ENCODE measurements at places on chromosomes 7 and 10. TPM values are rescaled to one million over a fixed set of nuclear protein-coding genes. Genes with fewer than 3 reads are reported as not detected.

Gene ABHD11
- total RNA-seq = 14.2 TPM

Gene MYOF
- 332 TPM for total RNA-seq

Gene GALNT17
- total RNA-seq = not detected

Gene C10orf62
- total RNA-seq = not detected

Gene TAC1
- not detected for total RNA-seq

Gene ADRB1
- total RNA-seq = not detected

Gene CARD11
- 0.18 TPM for total RNA-seq

Gene NUDT13
- 1.1 TPM for total RNA-seq

Gene SNCG
- 10.6 TPM for total RNA-seq

Gene OR6B1
- total RNA-seq = not detected

Gene PNLIPRP2
- not detected for total RNA-seq

Gene BAZ1B
- 45.0 TPM for total RNA-seq

- peaks cover 2% of the 10 kb centered on the region for H3K4me1 ChIP-seq
- H3K36me3 ChIP-seq = no peaks in the 10 kb centered on the region
- H3K4me3 ChIP-seq = no peak overlapping the region
- DNase-seq = peak; percentile 13
- no peak overlapping the region for H3K27ac ChIP-seq
Observed at GRCh38 chr10:21976739-21977138, 26.8 kb downstream of the DNAJC1 start.

GRCh38 chr7:51444936-51445335, 128.3 kb upstream of the COBL start:
- H3K27me3 ChIP-seq = no peaks in the 10 kb centered on the region
- H3K27ac ChIP-seq = no peak overlapping the region
- H3K36me3 ChIP-seq = no peaks in the 10 kb centered on the region
- no peak for DNase-seq
- H3K4me1 ChIP-seq = no peaks in the 10 kb centered on the region

DNA sequence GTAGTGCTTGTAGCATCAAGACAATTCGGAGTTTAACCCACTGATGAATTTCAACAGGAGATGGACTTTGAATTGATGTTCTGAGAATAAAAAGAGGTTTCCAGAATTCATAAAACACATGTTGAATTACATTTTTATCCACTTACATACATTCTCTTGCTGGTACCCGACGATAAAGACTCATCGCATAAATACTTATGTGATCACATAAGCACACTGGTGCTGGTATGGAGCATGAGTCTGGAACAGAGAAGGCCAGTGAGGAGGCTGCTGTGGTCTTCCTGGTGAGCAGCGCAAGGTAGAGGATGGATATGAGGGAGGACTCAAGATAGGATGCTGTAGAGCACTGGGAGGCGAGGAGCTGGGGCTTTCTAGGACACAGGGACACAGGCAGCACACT, 109.0 kb downstream of the RNF216 start:
- peaks cover 3% of the 10 kb centered on the region for H3K36me3 ChIP-seq
- no peak overlapping the region for H3K4me3 ChIP-seq
- no peaks in the 10 kb centered on the region for H3K27me3 ChIP-seq
- DNase-seq = peak; percentile 77
- peak overlapping the region; percentile 98 for H3K27ac ChIP-seq
- peaks cover 26% of the 10 kb centered on the region for H3K4me1 ChIP-seq

GRCh38 chr7:98133621-98134303, 27.1 kb downstream of the LMTK2 start:
- H3K4me3 ChIP-seq = no peak overlapping the region
- peak; percentile 4 for DNase-seq
- no peak overlapping the region for H3K27ac ChIP-seq
- H3K4me1 ChIP-seq = peaks cover 5% of the 10 kb centered on the region
- no peaks in the 10 kb centered on the region for H3K27me3 ChIP-seq

DNA sequence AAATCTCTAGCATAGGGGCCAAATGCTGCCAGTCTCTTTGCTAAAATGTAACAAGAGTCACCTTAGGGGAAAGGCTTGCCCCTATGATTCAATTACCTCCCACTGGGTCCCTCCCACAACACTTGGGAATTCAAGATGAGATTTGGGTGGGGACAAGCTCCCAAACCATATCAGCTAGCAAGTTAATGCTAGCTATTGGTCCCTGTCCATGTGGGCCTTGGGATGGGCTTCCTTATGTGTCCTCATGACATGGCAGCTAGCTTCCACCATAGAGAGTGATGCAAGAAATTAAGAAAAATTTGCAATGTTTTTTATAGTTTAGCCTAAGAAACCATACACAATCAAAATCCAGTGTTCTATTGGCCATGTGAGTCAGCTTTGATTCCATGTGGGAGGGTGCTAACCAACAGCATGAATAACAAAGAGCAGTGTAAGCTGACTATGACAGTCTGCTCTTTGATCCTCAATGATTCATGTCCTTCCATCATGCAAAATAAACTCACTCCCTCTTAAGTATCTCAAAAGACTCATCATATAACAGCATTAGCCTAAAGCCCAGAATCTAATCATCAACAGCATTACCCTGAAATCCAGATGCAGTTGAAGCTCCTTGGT, 21.7 kb upstream of the ZNF365 start:
- peak; percentile 52 for DNase-seq
- H3K27me3 ChIP-seq = no peaks in the 10 kb centered on the region
- H3K4me3 ChIP-seq = no peak overlapping the region
- H3K4me1 ChIP-seq = no peaks in the 10 kb centered on the region
- H3K36me3 ChIP-seq = no peaks in the 10 kb centered on the region

- H3K4me3 ChIP-seq = no peak overlapping the region
- H3K4me1 ChIP-seq = peaks cover 36% of the 10 kb centered on the region
- H3K27me3 ChIP-seq = no peaks in the 10 kb centered on the region
- peak overlapping the region; percentile 91 for H3K27ac ChIP-seq
- DNase-seq = peak; percentile 99
Observed at GRCh38 chr7:151754142-151754590, 122.7 kb downstream of the PRKAG2 start.

DNA sequence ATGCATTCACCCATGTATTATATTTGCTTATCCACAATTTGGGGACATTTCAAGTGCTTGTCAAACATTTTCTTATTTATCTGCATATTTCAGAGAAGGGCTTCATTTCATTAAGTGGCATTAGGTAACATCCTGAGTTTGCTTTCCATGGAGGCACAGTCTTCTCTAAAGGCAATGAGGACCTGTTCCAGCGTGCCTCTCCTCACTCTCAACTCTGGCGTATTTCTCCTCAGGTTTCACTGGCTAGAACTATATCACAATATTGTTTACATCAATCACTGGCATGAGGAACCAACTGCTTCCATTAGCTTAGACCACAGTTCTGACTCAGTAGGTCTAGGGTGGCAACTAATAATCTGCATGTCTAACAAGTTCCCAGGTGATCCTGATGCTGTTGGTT, 177.2 kb downstream of the TAX1BP1 start:
- no peaks in the 10 kb centered on the region for H3K27me3 ChIP-seq
- H3K4me3 ChIP-seq = no peak overlapping the region
- peaks cover 8% of the 10 kb centered on the region for H3K4me1 ChIP-seq
- no peaks in the 10 kb centered on the region for H3K36me3 ChIP-seq
- DNase-seq = no peak

- no peak for DNase-seq
- H3K27ac ChIP-seq = no peak overlapping the region
- no peaks in the 10 kb centered on the region for H3K4me1 ChIP-seq
- no peaks in the 10 kb centered on the region for H3K27me3 ChIP-seq
- H3K36me3 ChIP-seq = no peaks in the 10 kb centered on the region
Observed at GRCh38 chr10:26567351-26567721, 129.2 kb downstream of the APBB1IP start.

GRCh38 chr7:93054975-93055374, 62.8 kb downstream of the SAMD9 start:
- H3K4me3 ChIP-seq = no peak overlapping the region
- no peaks in the 10 kb centered on the region for H3K36me3 ChIP-seq
- DNase-seq = no peak

GRCh38 chr10:131453721-131454634, 142.5 kb upstream of the TCERG1L start:
- no peaks in the 10 kb centered on the region for H3K4me1 ChIP-seq
- H3K4me3 ChIP-seq = no peak overlapping the region
- H3K27ac ChIP-seq = no peak overlapping the region
- no peak for DNase-seq

DNA sequence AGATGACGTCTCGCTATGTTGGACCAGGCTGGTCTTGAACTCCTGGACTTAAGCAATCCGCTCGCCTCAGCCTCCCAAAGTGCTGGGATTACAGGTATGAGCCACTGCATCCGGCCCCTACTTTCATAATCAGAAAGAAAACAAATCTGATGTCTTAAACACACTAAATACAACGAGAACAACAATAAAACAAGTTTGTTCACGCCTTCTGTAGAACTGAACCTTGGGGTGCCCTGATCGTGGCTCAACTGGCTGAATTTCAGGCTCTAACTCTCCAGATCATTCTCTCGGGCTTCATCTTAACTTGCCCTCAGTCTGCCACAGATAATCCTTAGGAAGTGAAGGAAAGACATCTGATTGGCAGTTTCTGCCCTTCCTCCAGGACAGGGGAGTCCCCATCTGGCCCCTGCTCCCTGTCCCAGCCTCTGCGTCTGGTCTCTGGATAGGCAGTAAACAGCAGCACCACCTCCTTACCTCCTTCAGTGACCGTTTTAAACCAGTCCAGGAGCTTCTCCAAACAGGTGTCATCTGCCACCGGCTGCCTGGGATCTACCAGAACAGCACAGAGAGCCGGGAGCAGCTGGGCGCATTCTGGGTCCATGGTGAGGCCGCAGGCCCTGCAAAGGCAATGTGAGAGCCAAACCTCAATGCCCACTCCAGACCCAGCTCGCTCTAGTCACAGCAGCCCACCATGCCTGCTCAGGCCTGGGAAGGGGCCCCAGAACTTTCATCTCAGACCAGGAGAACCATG, 1.3 kb downstream of the BRAT1 start:
- H3K27ac ChIP-seq = no peak overlapping the region
- DNase-seq = no peak
- peaks cover 5% of the 10 kb centered on the region for H3K36me3 ChIP-seq
- H3K4me1 ChIP-seq = peaks cover 7% of the 10 kb centered on the region

- H3K4me1 ChIP-seq = no peaks in the 10 kb centered on the region
- peaks cover 12% of the 10 kb centered on the region for H3K27me3 ChIP-seq
- H3K36me3 ChIP-seq = no peaks in the 10 kb centered on the region
- no peak overlapping the region for H3K27ac ChIP-seq
Observed at GRCh38 chr7:45663167-45663921, 89.2 kb downstream of the ADCY1 start.

- H3K36me3 ChIP-seq = no peaks in the 10 kb centered on the region
- peaks cover 7% of the 10 kb centered on the region for H3K27me3 ChIP-seq
- no peak overlapping the region for H3K27ac ChIP-seq
Observed at GRCh38 chr7:83475420-83475819, 173.5 kb downstream of the SEMA3E start.

- H3K27ac ChIP-seq = no peak overlapping the region
- no peak overlapping the region for H3K4me3 ChIP-seq
- H3K36me3 ChIP-seq = peaks cover 48% of the 10 kb centered on the region
- no peaks in the 10 kb centered on the region for H3K27me3 ChIP-seq
Observed at GRCh38 chr7:128076796-128077271, 45.6 kb upstream of the LRRC4 start.

DNA sequence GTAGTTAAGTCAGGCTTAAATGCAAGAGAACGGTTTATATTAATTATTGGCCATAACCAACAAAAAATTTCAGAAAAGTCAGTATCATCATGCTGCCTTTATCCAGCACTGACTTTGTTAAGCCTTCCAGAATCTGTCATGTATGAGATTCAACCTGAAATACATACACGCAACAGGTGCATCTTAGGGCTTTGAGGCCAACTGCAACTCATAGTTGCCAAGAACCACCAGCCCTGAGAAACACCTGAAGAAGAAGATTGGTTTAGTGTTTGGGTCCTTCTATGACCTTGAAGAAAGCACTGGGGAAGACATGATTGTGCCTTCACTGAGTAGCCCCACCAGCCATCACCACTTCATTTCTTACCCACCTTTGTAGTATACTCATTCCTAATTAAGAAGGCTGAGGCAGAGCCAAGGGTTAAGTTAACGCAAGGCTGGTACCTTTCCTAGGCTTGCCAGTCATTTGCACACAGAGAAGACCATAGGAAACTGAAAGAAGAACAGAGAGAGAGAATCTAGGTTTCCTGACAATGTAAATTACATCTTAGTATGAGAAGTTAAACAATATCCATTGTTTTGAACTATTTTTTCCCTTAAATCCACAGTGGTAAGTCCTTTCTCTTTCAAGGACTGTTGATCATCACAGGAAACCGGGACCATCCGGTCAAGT, 200.1 kb upstream of the PRKCQ start:
- H3K36me3 ChIP-seq = no peaks in the 10 kb centered on the region
- H3K4me1 ChIP-seq = peaks cover 9% of the 10 kb centered on the region
- peak overlapping the region; percentile 32 for H3K27ac ChIP-seq
- H3K4me3 ChIP-seq = no peak overlapping the region
- no peaks in the 10 kb centered on the region for H3K27me3 ChIP-seq

GRCh38 chr7:46581268-46581667, 660.2 kb upstream of the IGFBP3 start:
- no peak overlapping the region for H3K4me3 ChIP-seq
- no peaks in the 10 kb centered on the region for H3K36me3 ChIP-seq
- no peaks in the 10 kb centered on the region for H3K27me3 ChIP-seq
- no peak for DNase-seq
- peaks cover 4% of the 10 kb centered on the region for H3K4me1 ChIP-seq

- H3K4me3 ChIP-seq = peak overlapping the region; percentile 98
- H3K4me1 ChIP-seq = peaks cover 3% of the 10 kb centered on the region
- peak; percentile 50 for DNase-seq
Observed at GRCh38 chr10:75111907-75112679, 637 bp downstream of the SAMD8 start.

GRCh38 chr7:115708013-115708341, 322.6 kb downstream of the TFEC start:
- no peak overlapping the region for H3K27ac ChIP-seq
- H3K36me3 ChIP-seq = no peaks in the 10 kb centered on the region
- H3K27me3 ChIP-seq = no peaks in the 10 kb centered on the region
- no peak for DNase-seq

DNA sequence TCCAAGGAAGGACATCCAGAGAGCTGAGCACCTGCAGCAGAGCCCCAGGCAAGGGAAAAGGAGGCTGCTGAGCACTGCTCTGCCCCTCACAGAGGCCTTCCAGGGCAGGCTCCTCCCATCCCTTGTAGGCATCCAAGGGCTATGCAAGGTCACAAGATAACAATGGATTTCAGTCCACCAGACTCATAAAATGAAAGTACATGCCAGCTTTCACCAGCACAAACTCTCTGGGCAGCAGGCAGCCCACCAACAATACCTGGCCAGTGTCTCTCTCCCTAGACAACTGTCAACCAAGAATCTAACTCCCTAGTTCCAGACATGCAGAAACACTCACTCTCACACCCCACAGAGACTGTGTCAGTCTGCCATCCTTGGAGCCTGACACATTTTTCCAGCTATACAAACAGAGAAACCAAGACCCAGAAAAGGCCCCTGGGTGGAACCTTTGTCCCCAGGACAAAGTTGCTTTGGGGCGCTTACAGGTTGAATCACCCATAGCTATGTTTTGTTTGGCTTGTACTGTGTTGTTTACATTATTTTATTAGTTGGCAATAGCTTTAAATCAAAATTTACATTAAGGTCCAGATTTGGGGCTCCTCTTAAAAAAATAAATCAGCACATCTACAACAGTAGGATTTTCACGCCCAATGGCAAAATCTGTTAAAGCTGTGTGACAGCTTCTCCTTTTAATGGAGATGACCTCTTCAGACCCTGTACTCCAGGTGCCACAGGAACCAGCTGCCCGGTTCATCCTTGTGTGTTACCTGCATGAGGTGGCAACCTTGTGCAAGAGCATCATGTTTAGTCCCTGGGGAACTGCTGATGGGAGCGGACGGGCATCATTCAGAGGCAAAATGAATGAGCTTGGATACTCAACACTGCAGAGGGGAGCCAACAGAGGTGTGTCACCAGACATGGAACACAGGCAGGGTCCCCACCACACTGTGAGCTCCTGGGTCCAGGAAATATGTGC, 5.2 kb downstream of the GRID1 start:
- no peaks in the 10 kb centered on the region for H3K36me3 ChIP-seq
- no peak overlapping the region for H3K27ac ChIP-seq
- DNase-seq = no peak
- H3K4me3 ChIP-seq = no peak overlapping the region
- H3K4me1 ChIP-seq = no peaks in the 10 kb centered on the region

Data from IMR-90 (cell line).